Glutamatergic neuron (in vitro differentiated cells): ENCODE measurements at places on chromosomes 13 and 19. TPM values are rescaled to one million over a fixed set of nuclear protein-coding genes. Genes with fewer than 3 reads are reported as not detected.

The DPF1 gene
- total RNA-seq = 33.8 TPM

The RDH8 gene
- not detected for total RNA-seq

The FREM2 gene
- 0.54 TPM for total RNA-seq

The CGB2 gene
- not detected for total RNA-seq

The FARP1 gene
- 233 TPM for total RNA-seq

The PSG7 gene
- not detected for total RNA-seq

The IGFL4 gene
- 0.20 TPM for total RNA-seq

The TSHZ3 gene
- total RNA-seq = 7.4 TPM

The MYBPC2 gene
- total RNA-seq = 0.61 TPM

The C5AR1 gene
- total RNA-seq = 1.4 TPM

The RHPN2 gene
- 1.8 TPM for total RNA-seq

The C19orf44 gene
- 5.0 TPM for total RNA-seq

The EXOC3L2 gene
- not detected for total RNA-seq

The RAB20 gene
- total RNA-seq = 1.7 TPM

The NEK5 gene
- total RNA-seq = not detected

The PTGER1 gene
- total RNA-seq = 2.0 TPM
